ENCODE measurements at places on chromosomes 6 and 20.

- DNase-seq = no peak
Measured at GRCh38 chr6:16154904-16155303, 26.0 kb downstream of the MYLIP start.

- no peak for DNase-seq
Measured at GRCh38 chr20:33400812-33401183, 521 bp downstream of the CDK5RAP1 start.

DNA sequence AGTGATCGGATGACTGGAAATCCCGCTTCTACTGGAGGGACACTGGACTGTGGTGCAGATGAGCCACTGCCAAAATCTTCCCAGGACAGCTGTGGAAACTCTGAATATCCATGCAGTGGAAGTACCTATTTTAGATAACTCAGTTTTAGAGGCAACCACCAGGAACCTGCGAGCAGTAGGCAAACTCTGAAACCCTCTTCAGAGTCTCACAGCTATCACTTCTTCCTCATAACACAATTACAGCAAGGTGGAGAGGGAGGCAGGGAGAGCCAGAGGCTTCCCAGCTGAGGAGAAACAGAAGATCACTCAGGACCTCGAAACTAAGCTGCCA lies 322.8 kb upstream of the NT5E start:
- no peak for DNase-seq

- DNase-seq = no peak
Measured at GRCh38 chr6:5566718-5567117, 305.4 kb downstream of the FARS2 start.

- no peak for DNase-seq
Measured at GRCh38 chr6:108635505-108636226, 74.9 kb downstream of the FOXO3 start.

- no peak for DNase-seq
Measured at GRCh38 chr6:154767003-154767723, 33.9 kb downstream of the SCAF8 start.

DNA sequence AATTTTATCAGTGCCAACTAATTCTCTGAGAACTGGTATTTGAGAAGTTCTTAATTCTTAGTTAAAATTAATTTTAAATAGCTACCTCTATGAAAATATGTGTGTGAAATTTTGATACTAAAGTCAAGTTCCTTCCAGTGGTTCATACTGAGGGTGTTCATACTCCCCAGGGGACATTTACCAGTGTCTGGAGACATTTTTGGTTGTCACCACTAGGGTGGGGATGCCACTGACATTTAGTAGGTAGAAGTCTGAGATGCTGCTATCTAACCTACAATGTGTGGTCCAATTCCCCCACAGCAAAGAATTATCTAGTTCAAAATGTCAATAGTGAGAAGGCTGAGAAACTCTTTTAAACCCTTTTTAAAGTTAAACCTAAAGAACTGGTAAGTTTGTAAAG lies 463.8 kb downstream of the ADGRB3 start:
- DNase-seq = no peak

DNA sequence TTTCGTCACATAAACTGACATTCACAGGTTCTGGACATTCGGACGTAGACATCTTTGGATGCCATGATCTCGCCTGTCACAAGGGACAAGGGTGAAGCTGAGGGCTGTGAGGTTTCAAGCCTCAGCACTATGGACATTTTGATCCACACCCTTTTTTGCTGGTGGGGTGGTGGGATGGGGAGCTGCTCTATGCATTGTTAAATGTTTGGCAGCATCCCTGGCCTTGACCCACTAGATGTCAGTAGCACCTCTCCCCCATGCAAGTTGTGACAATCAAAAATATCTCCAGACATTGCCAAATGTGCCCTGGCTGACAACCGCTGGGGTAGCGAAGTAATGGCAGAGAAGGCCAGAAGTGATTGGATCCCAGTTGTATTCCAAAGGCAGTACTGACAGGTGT lies 229.4 kb downstream of the TSHZ2 start:
- DNase-seq = no peak

DNA sequence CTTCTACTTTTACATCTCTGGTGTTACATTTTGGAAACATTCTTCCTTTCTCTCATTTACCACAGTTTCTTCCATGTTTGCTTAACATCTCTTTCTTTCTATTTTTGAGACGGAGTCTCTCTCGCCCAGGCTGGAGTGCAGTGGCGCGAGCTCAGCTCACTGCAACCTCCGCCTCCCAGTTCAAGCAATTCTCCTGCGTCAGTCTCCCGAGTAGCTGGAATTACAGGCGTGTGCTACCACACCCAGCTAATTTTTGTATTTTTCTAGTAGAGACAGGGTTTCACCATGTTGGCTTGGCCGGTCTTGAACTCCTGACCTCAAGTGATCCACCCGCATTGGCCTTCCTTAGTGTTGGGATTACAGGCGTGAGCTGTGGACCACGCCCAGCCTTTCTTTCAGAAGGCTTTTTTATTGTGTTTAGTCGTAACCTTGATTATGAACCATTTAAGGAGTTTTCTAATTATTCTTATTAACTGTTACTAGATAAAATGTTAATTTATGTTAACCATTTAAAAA lies 27.8 kb downstream of the MAP3K4 start:
- no peak for DNase-seq

- no peak for DNase-seq
Measured at GRCh38 chr20:46743088-46743487, 33.6 kb downstream of the SLC2A10 start.

- no peak for DNase-seq
Measured at GRCh38 chr20:62316331-62317166, 13.8 kb downstream of the ADRM1 start.

DNA sequence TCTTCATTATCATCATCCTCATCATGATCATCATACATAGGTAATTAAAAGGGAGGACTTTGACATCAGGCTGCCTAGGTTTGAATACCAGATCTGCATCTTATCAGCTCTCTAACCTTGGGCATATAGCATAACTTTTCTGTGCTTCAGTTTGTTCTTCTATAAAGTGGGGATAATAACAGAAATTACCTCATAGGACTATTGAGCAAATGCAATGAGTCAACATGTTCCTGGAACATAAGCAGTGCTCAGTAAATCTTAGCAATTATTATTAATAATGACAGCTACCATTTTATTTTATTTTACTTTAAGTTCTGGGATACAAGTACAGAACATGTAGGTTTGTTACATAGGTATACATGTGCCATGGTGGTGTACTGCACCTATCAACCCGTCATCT lies 7.2 kb downstream of the C20orf202 start:
- no peak for DNase-seq

DNA sequence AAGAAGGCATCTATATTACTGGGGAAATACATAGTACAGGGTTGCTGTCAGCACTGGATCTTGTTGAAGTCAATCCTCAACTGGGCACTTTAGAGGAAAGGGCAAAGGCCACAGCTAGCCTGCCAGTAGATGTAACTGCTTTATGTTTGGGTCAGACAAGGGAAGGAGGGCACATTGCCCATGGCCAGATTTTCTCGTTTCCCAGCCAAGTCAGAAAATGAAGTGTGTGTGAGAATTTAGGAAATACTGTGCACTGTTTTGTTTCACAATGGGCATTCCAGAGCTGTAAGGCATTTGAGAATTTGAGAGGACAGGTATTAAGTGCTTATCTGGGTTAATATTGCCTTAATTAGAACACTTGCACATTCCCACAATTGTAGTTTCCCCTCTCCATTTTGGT lies 183.9 kb upstream of the MCHR2 start:
- DNase-seq = no peak

DNA sequence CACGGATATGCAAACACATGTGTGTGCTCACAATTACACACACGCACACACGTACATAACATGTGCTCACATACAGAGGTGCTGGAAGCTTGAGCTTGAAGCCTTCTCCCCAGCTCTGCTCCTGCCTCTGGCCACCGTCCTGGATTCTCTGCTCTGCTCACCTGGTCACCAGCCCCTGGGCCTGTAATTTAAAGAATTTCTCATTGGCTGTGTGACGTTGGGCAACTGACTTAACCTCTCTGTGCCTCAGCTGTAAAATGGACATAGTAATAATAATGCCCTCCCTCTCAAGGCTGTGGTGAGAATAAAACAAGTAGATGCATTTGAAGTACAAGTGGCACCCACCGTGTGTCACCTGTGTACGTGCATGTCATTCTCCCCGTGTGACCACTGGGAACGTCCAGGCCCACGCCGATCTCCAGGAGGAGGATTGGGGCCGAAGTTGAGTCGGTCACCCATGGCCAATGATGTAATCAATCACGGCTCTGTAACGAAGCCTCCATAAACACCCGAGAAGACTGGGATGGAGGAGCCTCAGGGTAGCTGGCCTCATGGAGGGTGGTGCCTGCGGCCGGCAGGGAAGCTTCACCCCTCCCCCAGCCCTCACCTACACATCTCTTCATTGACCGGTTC lies 160.9 kb upstream of the AFDN start:
- no peak for DNase-seq

DNA sequence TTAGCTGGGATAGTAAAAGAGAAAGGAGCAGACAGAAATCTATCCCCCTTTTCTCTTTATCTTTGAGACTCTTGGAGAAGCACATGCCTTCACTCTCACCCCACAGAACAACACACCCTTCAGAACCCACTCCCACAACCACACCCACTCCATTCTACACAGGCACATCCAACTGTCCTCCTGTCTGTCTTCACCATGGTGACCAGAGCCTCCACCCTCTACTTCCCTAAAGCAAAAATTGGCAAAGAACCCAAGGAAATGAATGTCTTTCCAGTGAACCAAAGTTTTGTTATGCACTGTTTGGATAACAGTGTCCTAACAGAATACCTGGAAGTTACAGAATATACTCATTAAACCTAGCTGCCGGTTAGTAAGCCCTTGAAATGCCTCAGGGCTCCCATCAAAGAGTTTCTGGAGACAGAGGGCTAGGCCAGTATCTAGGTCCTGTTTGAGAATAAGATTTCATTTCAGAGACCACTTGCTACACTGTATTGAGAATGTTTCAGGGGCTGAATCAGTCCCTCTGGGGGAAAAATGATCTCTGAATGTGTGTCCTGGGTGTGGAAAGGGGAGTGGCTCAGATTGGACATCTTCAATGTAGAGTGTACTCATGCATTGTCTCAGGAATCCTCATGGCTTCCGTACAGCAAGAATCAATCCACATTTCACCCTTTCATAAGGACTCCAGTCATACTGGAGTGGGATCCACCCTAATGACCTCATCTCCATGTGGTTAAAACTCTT lies 101.1 kb downstream of the LY86 start:
- DNase-seq = no peak

DNA sequence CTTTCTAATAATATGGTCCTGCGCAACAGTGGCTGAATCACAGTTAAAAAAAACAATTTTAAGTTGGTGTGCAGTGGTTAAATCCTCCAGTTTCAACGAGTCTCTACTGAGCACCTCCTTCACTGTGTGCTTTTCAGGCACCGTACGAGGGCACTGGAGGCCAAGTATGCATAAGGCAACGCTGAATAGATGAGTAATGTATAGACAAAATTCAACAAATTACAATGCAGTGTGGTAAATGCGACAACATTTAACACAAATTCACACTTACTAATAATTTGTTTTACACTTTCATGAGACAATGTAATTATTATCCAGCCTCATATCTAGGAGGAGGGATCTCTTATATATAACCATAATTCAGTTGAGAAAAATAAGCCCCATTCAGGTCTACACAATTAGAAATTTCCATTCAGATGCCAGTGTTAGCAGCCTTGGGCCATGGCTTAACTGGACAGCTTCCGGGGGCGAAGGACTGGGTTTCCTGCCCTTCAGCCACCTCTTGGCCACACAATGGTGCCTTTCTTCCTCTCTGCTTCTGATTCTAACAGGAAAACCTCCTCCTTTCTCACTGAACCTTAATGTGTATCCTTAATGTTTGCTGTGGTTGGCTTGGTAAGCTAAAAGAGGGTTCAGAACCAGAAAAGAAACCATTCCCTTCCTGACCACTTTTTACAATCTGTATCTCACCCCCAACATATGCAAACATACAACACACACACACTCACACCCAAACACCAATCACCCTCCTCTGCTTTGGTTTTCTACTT lies 51.9 kb downstream of the B4GALT5 start:
- DNase-seq = no peak

- no peak for DNase-seq
Measured at GRCh38 chr6:128508588-128509296, 11.7 kb downstream of the PTPRK start.

GRCh38 chr6:125951323-125951722 lies 5.2 kb upstream of the HINT3 start:
- DNase-seq = no peak

DNA sequence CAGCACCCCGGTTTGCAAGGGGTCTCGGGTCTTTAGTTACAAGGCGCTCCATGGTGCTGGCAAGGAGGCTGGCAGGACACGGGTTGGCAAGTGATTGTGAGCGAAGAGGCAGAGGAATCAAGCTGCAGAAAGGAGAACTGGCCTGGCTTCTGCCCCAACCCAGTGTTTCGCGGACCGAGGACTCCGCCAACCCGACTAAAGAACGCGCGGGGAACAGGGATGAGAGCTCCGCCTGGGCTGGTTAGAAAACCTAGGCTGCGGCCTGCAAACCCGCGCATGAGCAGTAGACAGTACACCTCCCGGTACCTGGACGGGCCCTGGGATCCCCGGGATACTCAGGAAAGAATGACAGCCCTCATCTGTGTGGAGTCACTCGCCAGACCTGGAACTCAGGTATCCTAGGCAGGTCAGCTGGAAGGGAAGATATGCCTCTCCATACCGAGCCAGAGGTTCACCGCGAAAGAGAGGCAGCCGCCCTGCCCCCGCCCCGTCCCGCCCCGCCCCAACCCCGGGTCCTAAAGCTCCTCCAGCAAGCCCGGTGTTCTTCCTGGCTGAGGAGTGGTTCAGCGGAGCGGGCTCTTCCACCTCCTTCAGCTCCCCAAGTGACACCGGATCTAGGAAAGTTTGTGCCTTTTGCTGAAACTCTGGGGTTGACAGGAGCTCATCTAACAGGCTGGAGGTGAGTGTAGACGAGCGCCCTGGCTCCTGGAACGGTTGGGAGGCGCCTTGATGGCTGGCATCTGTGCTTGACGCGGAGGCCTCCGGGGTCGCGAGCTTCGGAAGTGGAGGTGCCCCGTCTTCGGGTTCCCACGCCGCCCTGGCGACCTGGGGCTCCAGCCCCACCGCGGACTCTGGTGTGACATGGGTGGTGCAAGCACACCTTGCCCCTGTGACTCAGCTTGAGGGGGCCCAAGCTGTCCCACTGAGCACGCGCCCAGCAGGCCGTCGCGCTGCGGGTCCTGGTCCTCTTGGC lies 1847.3 kb upstream of the DEFB115 start:
- no peak for DNase-seq

DNA sequence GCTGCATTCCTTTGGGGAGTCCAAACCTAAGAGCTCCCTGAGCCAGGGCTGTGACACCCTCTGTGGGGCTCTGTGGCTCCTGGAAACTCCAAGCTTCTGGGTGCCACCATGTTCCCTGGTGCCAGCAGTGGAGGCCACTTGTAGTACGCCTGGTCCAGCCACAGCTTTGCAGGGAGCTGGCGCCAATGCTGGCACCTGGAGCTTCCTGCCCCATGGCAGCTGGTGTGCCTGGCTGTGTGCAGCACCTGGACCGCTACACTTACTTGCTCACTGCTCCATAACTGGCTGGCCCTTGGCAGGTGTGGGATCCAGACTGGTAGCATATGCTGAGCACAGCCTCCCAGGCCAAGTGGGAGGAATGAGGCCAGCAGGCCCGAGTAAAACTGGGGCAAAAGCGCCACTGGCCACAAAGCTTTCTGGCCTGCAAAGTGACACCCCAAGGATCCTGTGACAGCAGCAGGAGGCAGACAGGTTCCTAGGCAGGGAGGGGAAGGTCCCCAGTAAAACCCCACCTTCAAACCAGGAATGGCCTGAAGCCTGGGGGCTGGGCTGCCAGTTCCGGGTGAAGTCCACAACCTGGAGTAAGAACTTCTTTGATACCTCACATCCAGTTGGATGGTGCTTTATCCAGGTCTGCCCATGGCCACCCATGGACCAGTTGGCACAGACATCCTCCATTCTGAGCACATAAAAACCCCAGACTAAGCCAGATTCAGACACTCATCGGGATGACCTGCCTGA lies 461.0 kb downstream of the TBC1D32 start:
- peak; percentile 21 for DNase-seq

All from H9 (cell line).